ENCODE measurements at places on chromosomes 12 and 14. TPM values are rescaled to one million over a fixed set of nuclear protein-coding genes. Genes with fewer than 3 reads are reported as not detected.

SPIC gene
- polyA plus RNA-seq: not detected

FOXM1 gene
- 29.1 TPM for polyA plus RNA-seq

GALNT4 gene
- polyA plus RNA-seq: 8.0 TPM

LMO3 gene
- 2.3 TPM for polyA plus RNA-seq

CSRP2 gene
- polyA plus RNA-seq: 28.6 TPM

RNF34 gene
- 43.0 TPM for polyA plus RNA-seq

PLD4 gene
- 2.2 TPM for polyA plus RNA-seq

SYT1 gene
- 29.8 TPM for polyA plus RNA-seq

- DNase-seq: no peak
Observed at GRCh38 chr12:115835445-115835844, 442.0 kb downstream of the MED13L start.

DNA sequence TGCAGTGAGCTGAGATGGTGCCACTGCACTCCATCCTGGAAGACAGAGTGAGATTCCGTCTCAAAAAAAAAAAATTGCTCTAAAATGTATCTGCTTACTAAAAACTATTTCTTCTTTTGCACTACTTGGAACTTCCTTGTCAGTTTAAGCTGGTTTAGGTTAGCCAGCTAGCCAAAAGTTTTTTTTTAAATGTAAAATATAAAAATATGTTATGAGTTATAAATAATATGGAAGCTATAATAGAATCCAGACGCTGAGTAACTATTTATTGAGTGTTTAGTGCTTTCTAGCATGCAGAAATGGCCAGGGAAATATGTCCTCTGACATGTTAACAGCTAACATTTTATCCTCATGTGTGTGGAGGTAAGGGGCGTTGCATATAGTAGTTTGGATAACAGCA lies 85.6 kb downstream of the PLEKHA5 start:
- DNase-seq: no peak

- DNase-seq: no peak
Observed at GRCh38 chr12:58648176-58648575, 272.1 kb downstream of the LRIG3 start.

DNA sequence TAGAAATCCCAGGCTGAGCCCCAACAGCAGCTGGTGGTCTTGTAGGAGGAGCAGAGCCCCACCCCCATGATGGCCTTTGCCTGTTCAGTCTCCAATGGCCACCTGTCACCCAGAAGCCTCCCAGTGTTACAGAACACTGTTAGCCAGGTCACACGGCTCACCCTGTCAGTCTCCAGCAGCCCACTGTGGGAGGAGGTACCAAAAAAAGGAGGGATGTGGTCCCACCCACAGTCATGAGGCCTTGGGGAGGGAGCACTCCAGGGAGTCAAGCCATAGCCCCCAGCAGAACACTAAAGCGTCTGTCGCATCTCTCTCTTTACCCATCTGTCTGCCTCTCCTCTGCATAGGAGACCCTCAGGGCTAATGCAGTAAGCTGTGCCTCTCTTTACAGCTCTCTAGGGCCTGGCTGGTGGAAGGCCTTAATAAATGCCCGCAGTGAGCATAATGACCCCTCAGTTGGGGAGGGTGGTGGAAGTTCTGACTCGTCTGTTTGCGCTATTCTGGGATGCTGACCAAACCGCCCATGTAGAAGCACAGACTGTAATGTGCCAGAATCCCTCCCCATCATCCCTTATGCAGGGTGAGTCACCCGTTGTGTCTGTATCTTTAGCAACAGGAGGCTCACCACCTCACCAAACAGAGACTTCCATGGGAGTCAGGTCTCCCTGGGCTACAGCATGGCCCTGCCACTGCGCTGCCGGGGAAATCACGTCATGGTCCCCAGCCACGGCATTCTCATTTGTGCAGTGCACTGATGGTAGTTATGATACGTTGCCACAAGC lies 14.6 kb downstream of the C14orf132 start:
- no peak for DNase-seq

DNA sequence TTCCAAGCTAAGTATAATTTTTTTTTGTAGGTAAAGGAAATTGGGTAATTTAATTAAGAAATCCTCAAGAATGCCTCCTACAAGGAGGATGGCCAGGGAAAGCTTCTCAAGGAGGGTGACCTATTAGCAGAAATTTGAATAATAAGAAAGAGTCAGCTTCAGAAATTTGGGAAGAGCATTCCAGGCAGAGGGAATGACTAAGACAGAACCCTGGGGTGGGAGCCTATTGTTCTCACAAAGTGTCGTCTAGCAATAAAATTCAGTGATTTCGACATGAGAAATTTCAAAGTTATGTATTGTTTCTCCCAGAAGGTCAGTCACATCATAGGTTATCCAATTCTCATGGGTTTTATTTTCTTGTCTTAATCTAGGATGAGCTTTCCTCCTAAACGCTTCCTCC lies 1168.4 kb downstream of the AACS start:
- DNase-seq: no peak

DNA sequence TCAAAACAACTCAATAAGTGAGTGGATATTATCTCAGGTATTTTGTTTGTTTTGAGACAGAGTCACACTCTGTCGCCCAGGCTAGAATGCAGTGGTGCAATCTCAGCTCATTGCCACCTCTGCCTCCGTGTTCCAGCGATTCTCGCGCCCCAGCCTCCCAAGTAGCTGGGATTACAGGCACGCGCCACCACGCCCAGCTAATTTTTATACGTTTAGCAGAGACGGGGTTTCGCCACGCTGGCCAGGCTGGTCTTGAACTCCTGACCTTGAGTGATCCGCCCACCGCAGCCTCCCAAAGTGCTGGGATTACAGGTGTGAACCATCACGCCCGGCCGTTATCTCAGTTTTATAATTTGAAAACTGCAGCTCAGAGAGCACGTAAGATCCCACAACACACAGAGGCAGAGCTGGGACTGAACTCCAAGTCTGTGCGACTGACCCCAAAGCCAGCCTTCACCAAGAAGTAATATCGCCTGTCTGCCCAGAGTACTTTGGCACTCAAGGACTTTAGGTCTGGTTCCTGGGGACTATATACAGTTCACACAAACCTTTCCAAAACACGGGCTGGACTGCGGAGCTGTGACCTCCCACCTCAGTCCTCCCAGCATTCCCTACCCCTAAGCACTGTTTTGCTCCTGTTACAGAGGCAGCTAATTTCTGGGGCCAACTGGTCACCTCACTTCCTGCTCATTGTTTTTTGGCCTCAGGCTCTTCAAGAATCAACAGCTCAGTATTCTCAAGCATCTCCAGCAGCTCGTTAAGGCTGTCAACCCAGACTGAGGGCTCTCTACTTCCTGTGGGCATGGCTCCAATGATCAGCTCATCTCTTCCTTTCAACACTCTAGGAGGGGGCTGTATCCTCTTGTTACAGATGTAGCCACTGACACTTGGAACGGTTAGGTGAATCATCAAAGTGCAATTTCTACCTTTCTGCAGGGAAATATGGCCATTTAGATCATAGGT lies 22.5 kb downstream of the TESC start:
- peak; percentile 44 for DNase-seq

GRCh38 chr12:57455374-57456144 lies 452 bp downstream of the INHBE start:
- DNase-seq: no peak

- DNase-seq: no peak
Observed at GRCh38 chr12:106343214-106343528, 14.4 kb upstream of the POLR3B start.

DNA sequence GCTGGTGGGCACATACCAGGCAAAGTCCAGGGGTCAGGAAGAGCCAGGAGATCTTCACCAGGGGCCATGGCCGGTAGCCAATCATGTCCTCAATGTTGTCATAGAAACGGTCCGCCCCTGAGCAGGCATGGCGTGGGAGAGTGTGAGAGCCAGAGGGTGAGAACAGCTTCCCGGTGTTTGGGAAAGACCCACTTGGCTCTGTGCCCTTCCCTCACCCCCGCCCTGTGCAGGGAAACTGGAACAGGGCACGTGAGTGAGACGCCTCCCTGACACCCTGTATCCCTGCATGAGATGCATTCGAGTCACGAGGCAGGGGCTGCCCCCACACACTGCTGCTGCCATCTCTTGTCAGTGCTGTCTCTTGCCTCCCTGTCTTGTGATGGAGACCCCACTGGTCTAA lies 20.7 kb downstream of the SLC6A12 start:
- DNase-seq: no peak

- DNase-seq: no peak
Observed at GRCh38 chr12:46946137-46946536, 120.3 kb upstream of the SLC38A4 start.

All from left renal pelvis (tissue), 4 donors.